ENCODE measurements at places on chromosomes 11 and 22.

- no peak for DNase-seq
Observed at GRCh38 chr11:65500387-65501185, 1.7 kb downstream of the MALAT1 start.

- no peak for DNase-seq
Observed at GRCh38 chr11:130636722-130637464, 188.4 kb downstream of the ADAMTS15 start.

- no peak for DNase-seq
Observed at GRCh38 chr22:38298312-38299005, 18.8 kb downstream of the CSNK1E start.

DNA sequence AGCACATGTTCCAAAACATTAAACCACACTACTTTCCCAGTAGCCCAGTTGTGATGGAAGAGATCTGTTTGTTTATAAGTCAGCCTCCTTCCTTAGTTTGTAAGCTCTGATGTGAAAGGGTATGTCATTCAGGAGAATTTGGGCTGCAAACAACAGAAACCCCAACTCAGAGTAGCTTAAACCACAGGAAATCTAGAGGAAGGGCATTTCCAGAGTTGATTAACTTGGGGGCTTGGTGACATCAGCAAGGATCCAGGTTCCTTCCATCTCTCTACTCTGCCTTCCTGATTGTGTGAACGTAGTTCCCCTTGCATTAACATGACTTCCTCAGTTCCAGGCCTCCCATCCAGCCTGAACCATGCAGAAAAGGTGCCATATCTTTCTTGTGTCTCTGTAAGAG, 6.5 kb upstream of the FJX1 start:
- no peak for DNase-seq

DNA sequence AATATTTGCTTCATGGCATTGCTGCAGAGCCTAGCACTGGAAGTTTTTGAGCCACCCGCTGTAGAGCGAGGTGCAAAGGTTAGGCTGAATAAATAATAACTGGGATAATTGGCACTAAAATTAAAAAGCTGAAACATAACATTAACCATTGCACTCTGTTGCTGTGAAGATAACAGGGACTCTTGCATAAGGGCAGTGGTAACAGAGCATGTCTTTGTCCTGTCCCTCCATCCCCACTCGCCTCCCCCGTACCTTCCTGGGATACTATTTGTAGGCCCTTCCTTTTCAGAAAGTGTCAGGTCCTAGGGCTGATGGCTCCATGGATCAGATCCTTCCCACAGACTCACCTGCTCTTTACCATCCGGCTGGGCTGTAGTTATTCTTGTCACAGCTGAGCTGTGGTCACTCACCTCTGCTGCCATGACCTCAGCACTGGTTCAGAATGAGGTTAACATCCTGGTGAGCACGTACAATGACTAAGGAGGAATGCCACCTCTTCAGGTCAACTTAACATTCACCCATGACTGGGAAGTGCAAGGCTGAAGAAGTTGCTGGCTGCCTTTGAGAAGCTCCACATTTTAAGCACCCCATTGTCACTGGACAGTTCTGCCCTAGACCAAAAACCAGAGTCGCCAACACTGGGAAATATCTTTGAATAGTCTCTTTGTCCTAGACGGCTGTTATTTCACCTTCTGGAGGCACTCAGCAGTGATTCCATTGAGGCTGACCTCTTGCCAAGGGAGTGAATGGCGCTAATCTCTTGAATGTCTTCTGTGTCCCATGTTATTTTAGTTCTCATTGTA, 103.2 kb upstream of the KIRREL3 start:
- DNase-seq: no peak

Data from GM19239 (cell line).